ENCODE measurements at places on chromosomes 12 and 14. TPM values are rescaled to one million over a fixed set of nuclear protein-coding genes. Genes with fewer than 3 reads are reported as not detected.

TRMT61A gene
- 15.5 TPM for total RNA-seq

ADCY4 gene
- total RNA-seq: 9.6 TPM

HCAR3 gene
- not detected for total RNA-seq

SRGAP1 gene
- total RNA-seq: 27.5 TPM

HOXC6 gene
- total RNA-seq: under 0.01 TPM

CMTM5 gene
- total RNA-seq: 0.44 TPM

PTCSC3 gene
- not detected for total RNA-seq

LETMD1 gene
- 65.2 TPM for total RNA-seq

CCDC88C gene
- total RNA-seq: 0.15 TPM

HOXC12 gene
- not detected for total RNA-seq

SLC10A1 gene
- not detected for total RNA-seq

PAX9 gene
- total RNA-seq: not detected

FAM181A gene
- not detected for total RNA-seq

ZNF641 gene
- 5.6 TPM for total RNA-seq

Data from smooth muscle cell of trachea (primary cell).